ENCODE measurements at places on chromosomes 5 and 9.

DNA sequence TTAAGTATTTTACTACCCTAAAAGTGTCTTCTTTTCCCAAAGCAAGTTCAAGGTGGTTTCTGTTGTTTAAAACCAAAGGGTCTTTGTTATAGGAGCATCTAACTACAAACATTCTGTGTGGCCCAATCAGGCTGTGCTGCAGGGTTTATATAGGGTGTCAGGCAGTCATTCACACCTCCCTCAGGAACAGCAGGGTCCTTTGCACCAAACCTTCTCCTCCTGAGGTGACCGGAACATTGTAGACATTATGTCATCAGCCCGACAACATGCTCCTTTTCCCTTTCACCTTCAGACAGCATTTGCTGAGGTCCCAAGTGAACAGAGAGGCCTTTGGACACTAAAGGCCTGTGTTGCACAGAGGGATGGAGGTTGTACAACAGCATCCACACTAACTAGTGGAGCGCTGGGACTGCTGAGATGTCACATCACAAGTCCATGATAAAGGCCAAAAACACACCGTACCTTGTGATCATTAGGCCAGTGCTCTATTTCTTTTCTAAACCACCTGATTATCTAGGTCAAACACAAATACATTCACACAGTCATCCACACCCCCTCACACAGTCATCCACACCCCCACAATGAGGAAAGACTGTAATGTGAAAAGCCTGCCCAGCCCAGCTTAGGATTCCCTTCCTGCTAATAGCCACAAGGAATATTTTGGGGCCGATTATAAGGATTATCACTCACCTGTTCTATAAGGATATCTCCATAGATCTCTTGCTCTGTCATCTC is 123.8 kb upstream of the VLDLR start:
- DNase-seq, result no peak

- no peak for DNase-seq
Observed at GRCh38 chr5:107430071-107430625, 240.6 kb downstream of the EFNA5 start.

GRCh38 chr5:174693697-174694385 is 30.5 kb upstream of the MSX2 start:
- DNase-seq, result no peak

DNA sequence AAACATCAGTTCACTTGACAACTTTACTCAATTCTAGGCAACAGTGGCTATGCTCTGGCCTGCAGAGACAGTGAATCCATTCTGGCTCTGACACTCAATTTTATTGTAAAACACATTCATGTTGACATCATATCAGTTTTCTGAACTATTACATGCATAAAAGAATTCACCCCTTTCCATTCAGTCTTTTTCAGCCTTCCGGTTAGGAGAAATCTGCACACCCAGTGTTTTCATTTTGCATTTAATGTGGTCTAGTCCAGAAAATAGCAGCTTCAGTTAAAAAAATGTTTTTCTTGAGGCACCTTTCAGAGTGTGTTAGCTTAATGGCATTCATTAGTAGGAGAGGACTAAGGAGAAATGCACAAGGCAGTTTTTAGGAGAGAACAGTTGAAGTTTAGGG is 95.1 kb downstream of the PBX3 start:
- DNase-seq, result no peak

DNA sequence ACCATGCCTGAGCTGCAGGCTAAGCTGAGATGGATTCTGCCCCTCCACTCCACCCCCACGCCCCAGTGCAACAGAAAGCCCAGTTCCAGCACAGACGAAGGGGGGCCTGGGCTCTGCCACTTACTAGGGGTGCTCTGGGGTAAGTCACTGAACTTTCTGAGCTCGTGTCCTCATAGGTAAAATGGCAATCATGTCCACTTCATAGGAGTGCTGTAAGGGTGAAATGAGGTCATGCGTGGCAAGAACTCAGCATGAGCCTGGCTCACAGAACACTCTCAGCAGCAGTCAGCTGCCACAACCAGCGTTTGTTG is 8.4 kb upstream of the PSD2 start:
- DNase-seq, result no peak

DNA sequence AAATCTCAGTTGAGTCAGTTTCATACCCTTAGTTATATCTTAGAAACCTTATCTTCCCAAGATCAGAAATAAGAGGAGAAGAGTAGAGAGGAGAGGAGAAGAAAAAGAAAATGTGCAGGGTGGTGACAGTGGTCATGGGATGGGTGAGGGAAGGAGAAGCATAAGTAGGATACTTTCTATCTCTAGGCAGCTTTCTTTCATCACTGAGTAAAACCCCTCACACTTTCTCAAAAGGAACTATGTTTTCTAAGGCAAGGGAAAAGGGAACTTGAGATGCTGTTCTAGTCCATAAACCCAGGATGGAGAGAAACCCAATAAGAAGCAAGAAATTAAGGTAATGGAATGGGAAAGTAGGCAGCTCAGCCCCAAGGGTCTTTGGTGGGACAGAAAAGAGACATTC is 225.3 kb downstream of the MCTP1 start:
- DNase-seq, result no peak

DNA sequence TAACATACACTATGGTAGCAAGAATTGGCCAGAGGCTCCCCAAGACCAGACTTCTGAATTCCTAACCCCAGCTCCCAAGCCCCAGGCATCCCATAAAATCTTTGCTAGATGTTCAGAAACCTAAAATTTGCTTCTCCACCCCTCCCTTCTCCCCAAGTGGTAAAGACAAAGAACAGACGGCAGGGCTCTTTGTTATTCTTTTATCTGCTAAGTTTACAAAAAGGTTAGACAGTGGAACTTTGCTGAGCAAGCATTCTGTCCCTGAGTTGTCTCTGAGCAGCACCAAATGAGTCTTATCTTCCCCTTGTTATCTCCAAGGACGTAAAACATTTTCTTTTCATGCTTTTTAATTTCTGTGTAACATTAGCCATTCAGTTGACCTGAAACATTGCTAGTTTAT is 30.2 kb downstream of the TJP2 start:
- DNase-seq, result no peak

DNA sequence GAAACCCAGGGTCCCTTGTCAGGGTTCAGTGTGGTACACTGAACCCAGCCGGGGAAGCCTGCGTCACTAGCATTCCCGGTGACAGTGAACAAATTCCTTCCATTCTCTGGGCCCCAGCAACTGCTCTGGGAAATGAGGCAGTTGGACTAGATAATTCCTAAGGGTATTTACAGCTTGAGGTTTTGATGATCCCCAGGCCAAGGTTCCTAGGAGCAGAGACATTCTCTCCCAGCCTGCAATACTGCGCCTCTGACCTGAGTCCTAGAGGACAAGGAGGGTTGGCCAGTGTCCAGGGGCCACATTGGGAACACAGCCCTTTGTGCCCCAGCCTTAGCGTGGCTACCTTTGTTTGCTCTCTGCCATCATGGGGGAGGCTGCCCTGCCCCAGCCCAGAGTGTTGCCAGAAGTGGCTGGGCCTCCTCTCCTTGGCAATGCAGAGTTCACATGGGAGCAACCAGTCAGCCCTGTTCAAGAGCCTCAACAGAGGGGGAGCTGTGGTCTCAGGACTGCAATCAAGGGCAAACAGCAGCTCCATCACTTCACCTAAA is 178.2 kb downstream of the SEC61B start:
- DNase-seq, result no peak

- DNase-seq, result no peak
Observed at GRCh38 chr5:11854936-11855335, 49.3 kb downstream of the CTNND2 start.

DNA sequence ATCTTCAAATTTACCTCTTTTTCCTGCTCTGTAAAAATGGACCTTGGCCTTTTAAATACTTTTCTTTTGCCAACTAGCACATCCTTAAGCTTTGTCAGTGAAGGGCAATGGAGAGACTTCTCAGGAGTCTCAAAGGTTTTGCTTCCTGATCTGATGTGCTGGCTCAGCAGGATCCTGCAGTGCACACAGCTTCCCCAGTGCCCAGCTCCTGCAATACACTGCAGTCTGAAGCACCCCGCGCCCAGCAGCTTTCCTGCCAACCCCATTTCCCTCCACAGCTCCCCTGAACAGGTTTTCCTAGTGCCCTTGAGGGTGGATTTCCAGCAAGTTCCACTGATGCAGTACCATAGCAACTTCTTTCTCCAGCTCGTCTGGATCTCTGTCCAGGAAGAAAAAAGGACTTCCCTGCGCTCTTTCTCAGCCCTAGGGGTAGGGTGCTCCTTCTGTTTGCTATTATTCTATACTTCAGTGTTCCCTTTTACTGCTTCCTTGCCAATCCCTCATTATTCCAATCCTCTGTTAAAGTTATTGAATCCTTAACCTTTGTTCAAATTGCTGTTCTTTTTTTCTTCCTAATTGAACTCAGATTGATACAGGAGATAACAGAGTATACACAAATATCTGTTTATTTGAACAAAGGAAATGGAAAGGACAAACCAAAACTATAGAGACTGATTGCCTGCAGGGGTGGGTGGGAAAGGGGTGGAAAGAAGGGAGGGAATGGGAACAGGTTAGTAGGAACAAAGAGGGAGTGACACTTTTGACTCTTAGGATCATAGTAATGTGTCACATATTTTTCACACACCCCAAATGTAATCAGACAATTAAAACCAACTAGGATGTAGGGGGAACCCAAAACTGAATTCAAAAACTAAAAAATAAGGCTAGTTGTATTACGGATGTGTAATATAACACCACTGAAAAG is 8.5 kb downstream of the SNAPC3 start:
- DNase-seq, result no peak

All from left renal cortex interstitium (tissue), 4 donors.